ENCODE measurements at places on chromosomes 6 and 20.

DNA sequence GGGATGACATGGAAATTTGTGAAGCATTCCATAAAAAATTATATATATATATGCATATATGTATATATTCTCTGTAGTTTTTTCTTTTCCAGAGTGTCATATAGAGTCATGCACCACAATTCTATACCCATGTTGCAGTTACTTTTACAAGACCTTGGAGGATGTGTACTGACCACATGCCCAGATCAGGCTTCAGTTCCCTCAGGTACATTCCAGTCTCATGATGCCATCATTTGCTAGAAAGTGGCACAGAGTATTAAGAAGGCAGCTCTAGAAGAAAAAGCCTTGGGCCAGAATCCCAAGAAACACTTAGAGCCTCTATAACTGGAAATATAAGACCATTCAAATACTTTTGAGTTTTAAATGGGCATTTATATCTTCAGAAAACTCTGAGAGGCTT, 685.5 kb upstream of the FLRT3 start:
- no peak for DNase-seq

- DNase-seq, result no peak
Measured at GRCh38 chr20:50727792-50728485, 3.4 kb upstream of the PARD6B start.

DNA sequence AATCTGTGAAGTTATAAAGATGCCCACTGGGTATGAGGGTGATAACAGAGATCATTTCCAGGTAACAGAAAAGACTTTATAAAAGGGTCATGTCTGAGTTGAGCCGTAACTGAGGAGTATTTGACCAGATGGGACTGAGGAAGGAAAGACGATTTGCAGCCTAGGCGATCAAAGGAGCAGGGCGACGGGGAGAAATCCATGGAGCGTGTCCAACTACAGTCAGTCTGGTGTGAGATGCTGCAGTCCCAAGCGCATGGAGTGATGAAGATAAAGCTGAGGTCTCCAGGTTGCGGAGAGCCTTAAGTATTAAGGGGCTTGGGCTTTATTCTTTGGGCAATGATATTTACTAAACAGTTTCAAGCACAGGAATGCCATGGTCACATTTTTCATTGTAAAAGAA, 166.7 kb downstream of the PRKN start:
- DNase-seq, result no peak

- no peak for DNase-seq
Measured at GRCh38 chr6:162409741-162410691, 317.6 kb downstream of the PRKN start.

- DNase-seq, result no peak
Measured at GRCh38 chr6:134414793-134415192, 96.9 kb upstream of the SGK1 start.

DNA sequence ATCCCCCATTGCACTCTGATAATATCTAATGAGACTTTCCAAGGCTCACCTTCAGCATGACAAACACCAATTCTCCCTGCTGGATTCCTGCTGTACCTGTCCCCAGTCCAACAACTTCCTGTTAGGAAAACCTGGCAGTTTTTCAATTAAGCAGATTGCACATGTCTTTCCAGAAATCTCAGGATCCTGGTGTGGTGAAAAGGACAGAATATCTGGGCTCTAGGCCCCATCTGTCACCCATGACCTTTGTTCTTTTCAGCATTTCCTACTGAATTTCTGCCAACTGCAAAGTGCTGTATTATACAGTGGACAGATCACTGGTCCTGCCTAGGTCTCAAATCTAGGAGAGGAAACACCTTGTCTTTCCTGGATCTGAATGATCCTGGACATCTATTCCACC, 27.7 kb upstream of the DTNBP1 start:
- no peak for DNase-seq

DNA sequence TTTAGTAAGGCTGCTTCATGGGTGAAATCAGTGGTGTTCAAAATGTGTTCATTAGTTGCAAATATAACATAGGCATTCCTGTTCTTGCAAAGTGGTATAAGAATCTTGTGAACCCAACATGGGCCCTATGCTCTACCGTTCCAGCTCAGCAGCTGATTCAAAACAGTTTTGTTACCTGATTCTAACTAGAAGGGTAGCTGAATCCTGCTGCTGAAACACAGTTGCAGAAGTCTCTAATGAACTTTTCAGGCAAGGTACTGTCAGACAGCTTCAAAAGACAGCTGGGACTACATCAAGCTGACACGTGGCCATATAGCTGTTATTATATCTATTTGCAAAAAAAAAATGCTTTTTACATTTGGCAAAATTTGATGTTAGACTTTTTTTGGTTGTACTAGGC, 22.7 kb downstream of the THEMIS start:
- DNase-seq, result no peak

DNA sequence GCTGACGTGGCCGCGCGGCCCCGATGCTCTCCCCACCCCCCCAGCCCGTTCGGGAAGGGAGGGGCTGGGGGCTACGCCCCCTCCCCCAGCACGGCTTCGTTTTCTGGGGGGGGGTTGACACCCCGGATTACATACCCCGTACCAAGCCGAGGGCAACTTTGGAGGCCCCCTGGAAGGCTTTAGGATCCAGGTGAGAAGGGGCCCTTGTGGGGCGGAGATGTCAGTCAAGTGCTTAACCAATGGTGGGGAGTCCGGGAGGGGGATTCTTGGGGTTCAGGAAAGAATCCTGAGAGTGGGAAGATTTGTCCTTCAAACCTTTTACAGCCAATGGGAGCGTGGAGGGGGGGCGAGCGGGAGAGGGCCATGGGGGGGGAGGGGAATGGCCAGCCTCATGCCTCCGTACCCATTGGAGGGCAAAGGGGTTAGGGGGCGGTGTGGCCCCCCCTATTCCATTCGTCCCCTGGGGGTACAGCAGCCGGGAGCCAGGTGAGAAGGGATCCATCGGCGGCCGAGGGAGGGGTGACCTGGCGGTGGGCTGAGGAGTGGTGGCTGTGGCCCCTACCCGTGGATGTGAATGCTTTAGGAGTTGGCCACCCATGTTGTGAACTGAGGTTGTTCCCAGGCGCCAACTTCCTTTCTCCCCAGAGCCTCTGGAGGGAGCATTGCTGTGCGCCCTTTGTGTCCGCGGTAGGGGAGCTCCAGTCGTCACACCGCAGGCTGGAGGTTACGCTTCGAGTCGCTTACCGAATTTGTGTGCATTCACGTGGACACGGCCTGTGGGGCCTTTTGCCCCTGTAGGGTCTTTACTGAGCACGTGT, 682 bp downstream of the BRD2 start:
- DNase-seq, result peak; percentile 84

DNA sequence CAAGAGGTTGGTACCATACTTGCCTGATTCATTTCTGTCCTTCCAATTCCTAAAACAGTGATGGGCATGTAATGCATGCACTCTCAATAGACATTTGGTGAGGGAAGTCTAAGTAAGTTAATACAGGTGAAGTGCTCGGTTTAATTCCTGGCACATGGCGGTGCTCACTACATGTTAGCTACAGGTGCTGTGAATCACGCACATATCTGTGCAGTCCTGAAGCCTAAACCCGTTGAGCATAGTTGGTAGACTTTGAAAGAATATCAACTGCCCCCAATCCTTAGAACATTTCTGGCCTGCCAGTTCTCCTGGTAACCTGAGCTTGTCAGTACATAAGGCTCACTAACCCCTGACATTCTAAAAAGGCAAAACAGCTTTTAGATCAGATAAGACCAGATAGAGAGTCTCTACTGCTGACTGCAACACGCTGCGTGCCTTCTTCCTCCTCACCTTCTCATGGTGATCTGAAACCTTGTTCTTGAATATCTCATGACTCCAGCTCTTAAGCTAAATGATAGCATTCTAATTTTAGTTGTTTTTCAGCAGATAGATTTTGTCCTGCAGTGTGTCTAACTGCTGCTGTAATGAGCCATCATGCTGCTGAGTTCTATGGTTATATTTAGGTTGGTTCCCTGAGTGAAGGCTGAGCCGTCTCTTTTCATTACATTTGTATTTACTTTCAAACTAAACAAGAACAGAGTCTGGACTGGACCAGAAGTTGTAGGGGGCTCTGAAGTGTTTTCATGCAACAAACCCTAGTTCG, 328.5 kb upstream of the QKI start:
- DNase-seq, result no peak

DNA sequence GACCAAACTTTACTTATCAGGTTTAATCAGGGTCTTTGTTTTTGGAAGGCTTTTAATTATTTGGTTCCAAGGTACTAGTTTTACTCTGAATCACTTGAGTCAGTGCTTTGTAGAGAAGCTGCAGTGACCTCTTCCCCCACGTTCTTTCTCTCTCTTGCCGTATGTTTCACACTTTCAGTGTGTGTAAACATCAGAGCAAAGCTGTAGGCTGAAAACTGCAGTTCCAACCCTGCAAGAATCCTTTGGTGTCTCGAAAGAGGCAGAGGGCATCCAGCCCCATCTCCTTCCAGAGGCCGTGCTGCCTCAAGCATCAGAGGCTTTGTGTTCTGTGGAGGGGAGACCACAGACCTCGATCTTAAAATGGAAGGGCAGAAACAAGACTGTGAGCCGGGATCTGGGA, 42.1 kb downstream of the CFAP61 start:
- DNase-seq, result no peak

DNA sequence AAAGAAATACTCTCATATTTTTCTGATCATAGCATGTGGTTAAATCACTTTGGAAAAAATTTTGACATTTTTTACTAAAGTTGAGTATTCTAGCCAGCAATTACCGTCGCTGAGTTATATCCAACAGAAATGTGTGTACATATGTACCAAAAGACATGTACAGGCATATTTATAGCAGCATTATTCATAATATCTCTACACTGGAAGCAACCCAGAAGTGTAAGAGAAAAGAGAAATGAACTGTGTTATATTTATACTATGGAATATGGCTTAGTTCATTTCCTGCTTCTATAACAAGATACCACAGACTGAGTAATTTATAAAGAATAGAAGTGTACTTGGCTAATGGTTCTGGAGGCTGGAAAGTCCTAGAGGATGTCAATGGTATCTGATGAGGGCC, 474.0 kb upstream of the GJE1 start:
- DNase-seq, result no peak

DNA sequence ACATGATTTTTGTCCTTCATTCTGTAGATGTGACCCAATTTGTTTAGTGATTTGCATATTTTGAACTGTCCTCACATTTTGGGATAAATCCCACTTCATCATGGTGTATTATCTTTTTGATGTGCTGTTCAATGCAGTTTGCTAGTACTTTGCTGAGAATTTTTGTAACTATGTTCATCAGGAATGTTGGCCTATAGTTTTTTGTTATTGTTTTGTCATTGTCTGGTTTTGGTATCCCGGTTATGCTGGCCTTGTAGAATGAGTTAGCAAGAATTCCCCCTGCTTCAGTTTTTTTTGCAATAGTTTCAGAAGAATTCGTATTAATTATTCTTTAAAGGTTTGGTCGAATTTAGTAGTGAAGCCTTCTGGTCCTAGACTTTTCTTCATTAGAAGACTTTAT, 11.9 kb downstream of the KIF25 start:
- DNase-seq, result no peak

- no peak for DNase-seq
Measured at GRCh38 chr6:100440935-100441334, 23.8 kb downstream of the SIM1 start.

DNA sequence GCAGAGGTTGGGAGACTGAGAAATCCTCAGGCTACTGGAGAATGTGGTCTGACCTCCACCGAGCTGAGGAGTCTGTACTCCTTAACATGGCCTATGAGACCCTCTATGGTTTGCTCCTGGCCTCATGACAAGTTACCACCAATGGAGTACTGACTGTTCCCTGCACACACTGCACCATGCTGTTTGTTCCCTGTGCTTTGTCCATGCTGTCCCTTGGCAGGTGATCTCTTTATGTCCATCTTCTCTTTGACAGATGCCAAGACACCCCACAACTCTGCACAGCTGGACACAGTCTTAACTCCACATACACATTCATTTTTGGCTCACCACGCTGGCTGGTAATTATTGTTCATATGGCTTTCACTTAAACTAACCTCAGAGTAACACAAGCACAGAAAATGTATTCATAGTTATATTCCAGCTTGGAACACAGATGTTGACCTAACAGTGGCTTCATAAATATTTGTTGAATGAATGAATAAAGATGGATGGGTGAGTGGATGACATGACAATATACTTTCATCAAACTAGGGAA, 258.0 kb downstream of the ATXN1 start:
- DNase-seq, result no peak

- no peak for DNase-seq
Measured at GRCh38 chr6:753486-753885, 60.5 kb upstream of the EXOC2 start.

DNA sequence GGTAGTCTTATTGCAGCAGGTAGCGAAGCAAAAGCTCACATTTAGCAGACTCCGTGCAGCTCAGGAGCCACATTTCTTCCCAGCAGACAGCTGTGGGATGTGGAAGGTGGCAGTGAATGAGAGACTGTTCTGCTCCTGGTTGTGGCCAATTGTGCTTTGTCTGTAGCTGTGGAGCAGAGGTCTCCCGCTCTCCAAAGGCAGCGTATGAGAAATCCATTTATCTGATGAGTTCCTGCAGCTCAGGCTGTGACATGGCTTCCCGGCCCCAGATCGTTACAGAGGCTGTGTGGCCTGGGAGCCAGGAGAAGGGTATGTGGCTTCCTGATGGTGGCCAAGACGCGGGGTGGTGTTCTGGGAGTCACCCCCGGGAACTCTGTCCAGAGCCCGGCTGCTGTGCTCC, 64.5 kb upstream of the KIF16B start:
- no peak for DNase-seq

DNA sequence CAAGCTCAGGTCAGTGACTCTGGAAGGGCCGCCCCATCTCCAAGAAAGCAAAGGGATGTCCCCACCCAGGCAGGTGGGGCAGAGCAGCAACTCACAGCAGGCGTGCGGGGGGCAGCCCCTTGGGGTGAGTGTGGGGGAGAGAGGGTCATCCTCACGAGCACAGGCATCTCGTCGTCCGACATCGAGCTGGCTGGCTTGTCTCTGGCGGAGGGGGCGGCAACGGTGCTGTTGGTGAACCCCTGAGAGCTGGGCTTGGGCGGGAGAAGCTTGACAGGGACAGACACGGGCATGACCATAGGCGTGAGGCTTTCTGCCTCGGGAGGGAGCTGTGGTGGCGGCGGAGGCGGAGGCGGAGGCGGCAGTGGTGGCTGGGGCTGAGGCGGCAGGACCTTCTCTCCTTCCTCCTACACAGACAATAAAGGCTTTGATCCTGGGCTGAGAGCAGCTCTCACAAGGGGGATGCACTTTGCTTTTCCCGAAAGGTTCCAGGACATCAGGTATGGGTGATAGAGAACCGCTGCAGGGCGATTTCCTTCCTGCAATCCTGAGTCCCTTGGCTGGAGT, 45.6 kb upstream of the MRPS10 start:
- DNase-seq, result no peak
